ENCODE measurements at places on chromosomes 1 and 21.

DNA sequence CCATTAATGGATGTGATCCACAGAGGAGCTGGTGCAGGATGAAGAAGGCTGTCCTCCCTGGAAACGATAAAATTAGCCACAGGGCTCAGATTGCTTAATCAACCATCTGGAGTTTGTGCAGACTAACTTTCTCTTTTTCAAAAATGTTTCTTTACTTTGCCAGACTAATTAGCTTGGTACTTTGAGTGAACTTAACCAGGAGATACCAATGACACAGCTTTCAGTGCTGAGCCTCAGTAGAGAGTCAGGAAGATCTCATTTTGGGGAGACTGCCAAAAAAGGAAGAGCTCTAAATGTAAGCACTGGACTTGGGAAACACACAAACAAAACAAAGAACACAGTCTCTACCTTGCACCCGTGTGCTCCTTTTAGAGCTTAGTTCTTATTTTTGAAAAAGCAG, 248.1 kb upstream of the DEPDC1 start:
- no peak for DNase-seq

DNA sequence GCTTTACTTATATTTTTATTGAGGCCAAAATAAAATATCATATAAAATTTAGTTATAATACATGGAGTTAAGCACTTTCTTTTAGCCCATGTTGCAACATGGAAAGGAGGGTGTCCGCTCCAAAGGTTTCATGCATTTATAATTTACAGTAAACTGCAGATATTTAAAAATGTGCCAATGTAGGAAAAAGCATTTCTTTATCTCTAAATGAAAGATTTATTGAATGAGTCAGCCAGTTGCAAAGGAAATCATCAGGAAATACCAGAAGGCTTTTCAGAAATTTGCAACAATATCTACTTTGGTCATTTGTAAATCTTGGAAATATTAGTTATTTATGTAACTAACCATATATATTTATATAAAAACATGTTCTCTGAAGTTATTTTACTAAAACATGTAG, 12.1 kb downstream of the ATP6V1G3 start:
- DNase-seq, result peak; percentile 49

- no peak for DNase-seq
These were observed 8.7 kb upstream of the NCMAP start for GRCh38 chr1:24547195-24547594.

- no peak for DNase-seq
These were observed 9.1 kb downstream of the PLOD1 start for GRCh38 chr1:11943619-11944018.

DNA sequence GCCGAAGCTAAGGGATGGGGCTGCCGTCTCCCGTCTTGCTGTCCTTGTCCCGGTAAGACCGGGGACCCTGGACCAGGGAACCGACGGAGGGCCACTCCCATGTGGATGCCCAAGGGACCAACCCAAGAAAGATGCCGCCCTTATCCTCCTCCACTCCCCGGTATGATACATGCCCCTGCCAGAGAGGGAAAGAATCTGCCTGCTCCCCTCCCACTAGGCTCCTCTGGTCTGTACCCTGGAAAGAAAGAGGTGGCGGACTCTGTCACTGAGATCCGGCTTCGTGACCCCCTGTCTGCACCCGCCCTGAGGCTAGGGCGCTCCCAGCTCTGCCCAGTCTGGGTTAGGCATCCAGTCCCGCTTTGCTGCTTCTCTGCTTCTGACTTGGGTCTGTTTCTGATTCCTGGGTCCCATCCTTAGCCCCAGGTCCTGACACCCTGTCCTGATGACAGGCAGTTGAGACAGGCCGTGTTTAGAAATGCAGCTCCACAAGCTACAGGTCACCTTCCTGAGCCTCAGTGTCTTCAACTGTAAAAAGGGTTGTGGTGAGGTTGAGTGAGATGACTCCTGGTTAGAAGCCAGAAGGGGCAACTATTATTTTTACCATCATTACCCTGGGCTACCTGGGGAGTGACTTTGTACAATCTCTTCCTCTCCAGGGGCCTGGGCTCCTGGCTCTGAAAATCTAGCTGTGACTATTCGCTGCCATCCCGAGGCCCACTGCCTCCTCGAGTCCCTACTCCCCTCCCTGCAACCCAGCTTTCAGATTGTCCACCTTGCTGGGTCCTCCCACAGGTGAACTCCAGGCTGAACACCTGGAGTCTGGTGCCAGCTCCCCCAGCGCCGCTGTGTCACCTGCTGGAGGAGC, 3.7 kb downstream of the MATN1 start:
- no peak for DNase-seq

- DNase-seq, result no peak
These were observed 25.1 kb downstream of the ZBTB17 start for GRCh38 chr1:15950763-15951295.

GRCh38 chr1:36087233-36088123, 1.2 kb upstream of the ADPRS start:
- DNase-seq, result no peak

- DNase-seq, result no peak
These were observed 242.6 kb downstream of the PTPRU start for GRCh38 chr1:29478879-29479278.

DNA sequence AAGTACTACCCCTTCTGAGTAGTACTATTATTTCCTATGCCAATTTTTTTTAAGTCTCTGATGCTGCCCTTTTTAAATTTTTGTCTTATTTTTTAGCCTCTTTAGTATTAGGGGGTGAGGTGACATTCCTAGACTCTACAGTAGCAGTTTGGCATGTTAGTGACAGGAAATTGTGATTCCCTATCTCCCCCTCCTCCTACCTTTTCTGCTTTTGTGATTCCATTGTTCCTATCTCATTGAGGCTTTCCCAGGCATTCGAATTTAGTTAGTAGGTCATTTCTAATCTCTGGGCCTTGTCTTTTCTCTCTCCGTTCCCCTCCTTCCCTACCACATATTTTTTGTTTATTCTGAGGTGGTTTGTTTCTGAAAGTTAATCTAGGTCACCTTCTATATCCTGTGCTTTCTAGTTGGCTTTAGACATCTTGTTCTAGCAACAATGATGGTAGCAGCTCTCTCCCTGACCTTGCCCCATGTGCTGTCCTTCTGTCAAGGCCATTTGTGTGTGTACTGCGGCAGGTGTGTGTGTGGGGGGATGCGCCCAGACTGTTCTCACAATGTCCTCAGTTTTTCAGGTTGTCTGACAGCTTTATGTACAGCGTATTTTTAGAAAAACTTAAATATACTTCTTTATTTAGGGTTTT, 21.5 kb downstream of the SEMA6C start:
- no peak for DNase-seq

DNA sequence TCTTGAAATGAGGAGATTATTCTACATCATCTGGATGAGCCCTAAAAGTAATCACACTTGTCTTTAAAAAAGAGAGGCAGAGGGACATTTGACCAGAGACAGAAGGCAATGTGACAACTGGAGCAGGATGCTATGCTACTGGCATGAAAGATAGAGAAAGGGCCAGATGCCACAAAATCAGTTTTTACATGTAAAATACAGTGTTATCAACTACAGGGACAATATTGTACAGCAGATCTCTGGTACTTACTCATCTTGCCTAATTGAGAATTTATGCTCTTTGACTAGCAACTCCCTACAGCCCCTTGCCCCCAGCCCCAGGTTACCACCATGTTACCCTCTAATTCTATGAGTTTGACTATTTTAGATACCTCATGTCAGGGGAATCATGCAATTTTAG, 633.4 kb downstream of the LTN1 start:
- no peak for DNase-seq

- DNase-seq, result no peak
These were observed 158.8 kb downstream of the TOMM20 start for GRCh38 chr1:234969581-234970400.

- DNase-seq, result no peak
These were observed 19.1 kb downstream of the EXOC8 start for GRCh38 chr1:231318568-231318967.

DNA sequence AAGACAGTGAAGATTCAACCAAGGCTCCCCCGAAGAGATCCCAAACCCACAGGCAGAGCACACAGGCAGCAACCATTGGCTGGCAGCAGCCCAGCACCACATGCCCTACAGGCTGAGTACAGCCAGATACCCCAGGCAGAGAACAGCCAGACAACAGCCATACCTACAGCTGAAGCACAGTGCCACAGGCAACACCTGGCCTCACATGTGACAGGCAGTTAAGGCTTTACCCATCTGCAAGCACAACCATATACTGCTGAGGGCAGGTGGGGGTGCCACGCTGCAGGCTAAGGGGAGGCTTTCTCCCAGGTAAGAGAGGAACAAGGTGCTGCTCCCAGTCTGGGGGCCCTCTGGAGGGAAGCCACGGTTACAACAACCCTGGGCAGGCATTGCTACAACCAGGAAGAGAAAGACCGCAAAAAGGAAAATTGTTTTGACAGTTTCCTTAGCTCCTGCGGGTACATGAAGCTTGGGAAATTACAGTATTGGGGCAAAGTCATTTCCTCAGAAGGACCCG, 12.3 kb downstream of the CHIT1 start:
- DNase-seq, result no peak

DNA sequence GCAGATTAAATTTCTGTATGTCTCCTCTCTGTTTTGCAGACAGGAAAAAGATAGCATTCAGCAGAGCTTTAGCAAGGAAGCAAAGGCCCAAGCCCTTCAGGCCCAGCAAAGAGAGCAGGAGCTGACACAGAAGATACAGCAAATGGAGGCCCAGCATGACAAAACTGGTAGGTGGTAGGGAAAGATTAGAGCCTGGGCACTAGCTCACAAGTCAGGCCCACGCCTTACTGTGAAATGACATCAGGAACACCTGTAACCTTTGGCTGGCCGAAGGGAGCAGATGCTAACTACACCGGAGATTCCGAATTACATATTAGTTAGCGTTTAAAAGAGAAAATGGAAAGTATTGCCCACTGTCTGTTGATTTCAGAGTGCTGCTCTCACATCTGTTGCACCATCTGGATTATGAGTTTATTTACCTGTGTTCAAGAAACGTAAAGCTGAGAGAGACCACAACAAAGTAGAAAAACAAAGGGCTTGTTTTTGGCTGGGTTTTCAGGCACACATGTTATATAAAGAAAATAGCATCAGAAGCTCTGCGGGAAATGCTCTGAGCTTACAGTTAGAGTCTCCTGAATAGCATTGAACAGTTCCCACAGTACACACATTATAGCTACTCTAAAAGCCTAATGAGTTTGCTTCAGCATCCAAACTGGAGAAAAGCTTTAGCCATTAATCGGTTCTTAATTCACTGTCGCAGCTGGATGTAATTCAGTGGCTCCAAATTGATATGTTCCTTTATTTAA, 160.0 kb downstream of the SDCCAG8 start:
- DNase-seq, result no peak

GRCh38 chr1:85607126-85607920, 26.8 kb downstream of the CCN1 start:
- peak; percentile 99 for DNase-seq

GRCh38 chr1:44067266-44068250, 36.3 kb upstream of the SLC6A9 start:
- no peak for DNase-seq

GRCh38 chr1:238252033-238252802, 361.5 kb upstream of the ZP4 start:
- DNase-seq, result peak; percentile 49

DNA sequence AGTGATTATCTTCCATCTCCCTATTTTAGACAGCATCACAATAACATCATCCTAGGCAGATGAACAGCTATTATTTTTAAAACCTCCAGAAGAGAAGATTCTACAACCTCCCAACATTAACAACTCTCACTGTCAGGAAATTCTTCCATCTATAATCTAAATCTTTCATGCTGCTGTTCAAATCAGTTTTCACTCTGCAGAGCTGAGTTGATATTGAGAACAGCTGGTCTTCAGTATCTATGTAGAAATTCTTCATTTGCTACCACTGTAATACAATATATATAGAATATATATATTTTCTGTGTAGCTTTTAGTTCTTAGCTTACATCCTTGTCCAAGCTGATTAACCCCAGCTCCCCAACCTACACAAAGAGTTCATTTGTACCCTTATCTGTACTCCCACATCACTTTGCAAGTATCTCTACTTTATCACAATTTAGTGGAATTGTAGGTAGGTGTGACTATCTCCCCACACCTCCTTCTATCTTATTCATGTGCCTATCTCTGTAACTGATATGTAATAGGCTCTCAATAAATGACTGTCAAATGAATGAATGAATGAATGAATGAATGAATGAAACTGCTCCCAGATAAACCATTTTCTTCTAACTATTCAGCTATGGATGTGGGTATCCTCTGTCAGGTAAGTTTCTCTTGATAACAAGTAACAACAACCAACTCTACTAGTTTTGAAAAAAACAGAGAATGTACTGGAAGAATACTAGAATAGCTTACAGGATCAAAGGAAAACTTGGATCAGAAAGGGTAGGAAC, 37.4 kb upstream of the PKN2 start:
- DNase-seq, result no peak

GRCh38 chr1:242089911-242090310, 91.0 kb upstream of the MAP1LC3C start:
- DNase-seq, result no peak

GRCh38 chr1:180144659-180145357, 9.9 kb upstream of the QSOX1 start:
- DNase-seq, result no peak

DNA sequence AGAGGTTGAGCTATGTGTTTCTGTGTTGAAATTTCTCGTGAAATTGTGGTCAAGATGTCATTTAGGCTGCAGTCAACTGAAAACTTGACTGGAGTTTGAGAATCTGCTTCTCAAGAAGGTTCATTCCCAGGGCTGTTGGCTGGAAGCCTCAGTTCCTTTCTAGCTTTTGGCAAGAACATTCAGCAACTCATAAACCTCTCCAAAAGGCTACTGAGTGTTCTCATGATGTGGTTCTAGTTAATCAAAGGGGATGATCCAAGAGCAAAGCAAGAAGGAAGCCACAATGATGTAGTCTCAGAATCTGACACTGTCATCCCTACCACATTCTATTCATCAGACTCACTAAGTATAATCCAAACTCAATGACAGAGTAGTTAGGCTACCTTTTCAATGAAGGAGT, 66.6 kb downstream of the SPATA6 start:
- DNase-seq, result no peak

GRCh38 chr1:93753791-93754763, 72.4 kb upstream of the BCAR3 start:
- DNase-seq, result peak; percentile 95

- DNase-seq, result no peak
These were observed 3.9 kb downstream of the PRXL2B start for GRCh38 chr1:2590233-2591141.

GRCh38 chr1:37047542-37047941, 13.2 kb upstream of the GRIK3 start:
- no peak for DNase-seq

- peak; percentile 22 for DNase-seq
These were observed 17.6 kb downstream of the FCRL4 start for GRCh38 chr1:157580179-157580827.

- DNase-seq, result no peak
These were observed 22.7 kb downstream of the SERINC2 start for GRCh38 chr1:31435471-31436409.
